ENCODE measurements at places on chromosomes 2 and 18.

DNA sequence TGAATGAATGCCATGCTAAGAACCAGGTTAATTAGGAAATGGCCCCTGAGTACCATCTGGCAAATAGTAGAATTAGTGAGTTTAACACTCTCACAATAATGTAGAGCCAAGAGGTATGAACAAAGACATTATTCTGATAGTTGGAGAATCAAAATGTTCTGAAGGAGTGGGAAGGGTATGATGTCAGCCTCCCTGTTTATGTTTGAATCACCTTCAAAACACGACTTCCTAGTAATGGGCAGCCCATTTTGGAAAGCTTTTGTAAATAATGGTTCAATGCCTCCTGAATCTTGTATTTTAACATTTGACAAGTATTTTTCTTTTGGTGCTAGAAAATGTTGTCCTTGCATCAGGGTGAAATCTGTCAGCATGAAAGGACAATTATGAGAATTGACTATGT, 108.3 kb downstream of the DSEL start:
- no peak for DNase-seq

DNA sequence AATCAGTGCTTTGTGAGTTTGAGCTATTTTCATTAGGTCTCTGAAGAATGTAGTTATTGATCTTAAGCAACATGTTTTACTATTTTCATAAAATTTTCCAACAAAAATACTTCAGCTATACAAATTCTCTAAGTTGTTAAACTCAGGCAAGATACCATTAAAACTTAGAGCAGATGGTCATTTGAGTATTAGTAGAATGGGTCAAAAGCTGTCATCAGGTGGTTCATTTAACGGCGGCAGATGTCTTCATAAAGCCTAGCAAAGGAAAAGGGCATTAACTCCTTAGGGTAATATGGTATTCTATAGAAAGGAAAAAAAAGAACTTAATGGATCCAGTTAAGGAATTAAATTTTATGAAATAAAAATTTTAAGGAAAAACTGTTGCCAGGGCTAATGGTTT, 19.2 kb downstream of the MIB1 start:
- no peak for DNase-seq

DNA sequence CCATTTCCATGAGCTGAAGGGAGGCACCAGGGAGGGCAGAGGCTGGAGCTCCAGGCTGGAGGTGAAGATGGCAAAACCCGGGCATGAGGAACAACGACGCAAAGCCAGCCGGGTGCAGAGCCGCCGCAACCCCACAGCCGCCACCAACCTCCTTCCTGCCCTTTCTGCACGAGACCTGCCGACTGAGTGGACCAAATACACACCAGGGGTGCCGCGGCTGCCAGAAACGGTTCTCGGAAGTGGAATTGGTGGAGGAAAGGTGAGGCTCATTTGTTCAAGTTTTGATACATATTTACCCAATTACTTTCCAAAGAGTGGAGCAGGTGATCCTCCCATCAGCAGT, 8.4 kb upstream of the CIDEA start:
- no peak for DNase-seq

- DNase-seq, result no peak
Measured at GRCh38 chr2:10452956-10453904, 5.1 kb upstream of the ODC1 start.

GRCh38 chr2:23564615-23564960, 179.6 kb downstream of the KLHL29 start:
- DNase-seq, result no peak

- DNase-seq, result no peak
Measured at GRCh38 chr2:191560411-191560980, 117.4 kb upstream of the NABP1 start.

- DNase-seq, result no peak
Measured at GRCh38 chr2:230158468-230158867, 61.3 kb downstream of the SP110 start.

DNA sequence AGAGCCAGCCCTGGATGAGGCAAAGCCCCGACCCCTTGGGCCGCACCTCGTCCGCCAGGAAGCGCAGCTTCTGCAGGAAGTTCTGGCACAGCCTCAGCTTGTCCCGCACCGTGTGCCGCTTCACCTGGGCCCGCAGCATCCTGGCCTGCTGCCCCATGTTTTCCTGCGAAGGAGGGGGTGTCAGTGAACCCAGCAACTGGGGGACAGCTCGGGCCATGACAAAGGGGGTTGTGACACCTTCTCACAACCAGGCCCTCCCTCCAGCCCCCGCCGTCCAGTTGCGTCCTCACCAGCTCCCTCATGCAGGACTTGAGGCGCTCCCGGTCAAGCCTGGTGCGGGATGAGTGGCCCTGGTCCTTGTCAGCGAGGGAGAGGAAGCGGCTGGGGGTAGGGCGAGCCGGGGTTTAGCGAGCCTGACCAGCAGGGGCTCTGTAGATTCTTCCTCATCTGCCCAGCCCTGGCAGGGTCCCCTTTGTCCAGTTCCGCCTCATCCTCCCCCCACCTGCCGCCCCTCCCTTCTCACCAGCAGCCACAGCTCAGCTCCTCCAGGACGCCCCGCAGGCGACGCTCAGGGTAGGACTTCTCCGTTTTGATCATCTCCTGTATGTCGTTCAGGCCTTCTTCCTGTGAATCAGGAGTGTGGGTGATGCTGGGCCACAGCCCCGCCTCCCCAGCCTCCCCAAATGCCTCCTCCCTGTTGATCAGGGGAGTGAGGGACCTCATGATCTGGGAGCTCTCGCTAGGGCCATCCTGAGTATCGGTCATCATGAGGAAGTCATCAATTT, 606 bp downstream of the OTOF start:
- DNase-seq, result peak; percentile 79

GRCh38 chr2:215829261-215829660, 184.1 kb downstream of the MREG start:
- no peak for DNase-seq

- DNase-seq, result no peak
Measured at GRCh38 chr2:157257312-157258252, at the start of gene GALNT5. Gene GALNT5, plus strand, starts transcription at chr2:157257705. Its CDS starts 378 bp downstream, at chr2:157258083.

- no peak for DNase-seq
Measured at GRCh38 chr2:206336861-206337260, 62.4 kb downstream of the ZDBF2 start.

DNA sequence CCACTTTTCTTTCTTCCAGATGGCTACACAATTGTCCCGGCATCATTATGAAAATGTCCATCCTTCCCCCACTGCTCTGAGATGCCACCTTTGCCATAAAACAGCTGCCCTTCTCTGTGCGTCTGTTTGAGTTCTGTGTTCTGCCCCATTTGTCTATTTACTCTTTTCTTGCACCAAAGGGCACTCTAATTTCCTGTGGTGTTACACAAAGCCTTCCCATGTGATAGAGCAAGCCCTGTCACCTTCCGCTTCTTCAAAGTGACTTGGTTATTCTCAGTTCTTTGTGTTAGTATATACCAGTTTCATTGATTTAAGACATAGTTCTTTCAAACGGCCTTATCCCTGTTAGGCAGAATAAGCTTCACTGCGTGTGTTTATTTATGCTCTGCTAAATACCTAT, 84.1 kb downstream of the FBXO15 start:
- DNase-seq, result no peak

GRCh38 chr2:237161189-237161588, 75.5 kb downstream of the COPS8 start:
- no peak for DNase-seq

- no peak for DNase-seq
Measured at GRCh38 chr2:153071090-153071489, 352.7 kb downstream of the ARL6IP6 start.

- no peak for DNase-seq
Measured at GRCh38 chr2:16625201-16625729, 40.4 kb downstream of the CYRIA start.

GRCh38 chr2:85445316-85446295, 27.1 kb downstream of the SH2D6 start:
- DNase-seq, result no peak

GRCh38 chr18:44143072-44143471, 537.6 kb upstream of the SETBP1 start:
- DNase-seq, result no peak

- no peak for DNase-seq
Measured at GRCh38 chr2:226970362-226970761, 134.5 kb downstream of the RHBDD1 start.

GRCh38 chr2:235511187-235511661, 17.4 kb downstream of the AGAP1 start:
- DNase-seq, result no peak

DNA sequence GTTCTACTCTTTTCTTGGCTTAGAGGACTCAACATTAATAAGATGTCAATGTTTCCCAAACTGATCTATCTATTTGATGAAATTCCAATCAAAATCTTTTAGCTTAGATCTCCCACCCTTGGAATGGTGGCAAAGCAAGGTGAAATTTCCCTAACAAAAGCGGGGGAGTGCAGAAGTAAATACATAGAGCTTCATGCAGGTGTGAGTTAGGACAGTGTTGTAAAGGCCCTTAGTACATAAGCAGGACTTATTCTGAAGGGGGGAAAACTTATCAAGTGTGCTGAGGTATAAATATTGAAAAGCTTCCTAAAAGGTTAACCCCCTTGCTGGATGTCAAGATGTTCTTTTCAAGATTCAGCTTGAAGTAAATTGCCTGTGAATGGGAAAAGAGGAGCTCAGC, 608.6 kb upstream of the CELF4 start:
- no peak for DNase-seq

DNA sequence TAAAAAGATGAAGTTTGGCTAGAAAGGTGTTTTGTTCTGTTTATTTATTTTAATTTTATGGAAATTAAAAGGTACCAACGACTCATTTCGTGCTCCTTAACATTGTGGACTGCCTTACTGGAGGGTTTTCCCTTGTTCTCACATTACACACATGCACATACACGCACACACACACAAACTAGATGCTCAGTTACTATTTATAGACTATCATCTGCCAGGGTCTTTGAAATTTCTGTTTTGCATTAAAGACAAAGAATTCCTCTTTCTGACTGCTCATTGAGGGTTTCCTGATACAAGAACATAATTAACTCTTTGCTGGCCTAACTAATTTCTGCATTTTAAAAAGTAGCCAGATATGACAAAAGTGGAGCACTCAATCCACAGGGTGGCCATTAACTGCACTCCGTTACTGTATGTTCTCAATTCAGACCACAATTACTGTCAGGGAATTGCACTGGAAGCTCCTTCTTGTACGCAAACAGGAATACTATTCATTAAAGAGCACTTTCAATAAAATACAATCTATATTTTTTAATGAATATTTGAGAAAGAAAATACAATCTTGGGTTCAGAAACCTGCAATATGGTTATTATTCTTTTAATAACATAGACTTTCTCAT, 366.9 kb upstream of the GALNT5 start:
- DNase-seq, result no peak

DNA sequence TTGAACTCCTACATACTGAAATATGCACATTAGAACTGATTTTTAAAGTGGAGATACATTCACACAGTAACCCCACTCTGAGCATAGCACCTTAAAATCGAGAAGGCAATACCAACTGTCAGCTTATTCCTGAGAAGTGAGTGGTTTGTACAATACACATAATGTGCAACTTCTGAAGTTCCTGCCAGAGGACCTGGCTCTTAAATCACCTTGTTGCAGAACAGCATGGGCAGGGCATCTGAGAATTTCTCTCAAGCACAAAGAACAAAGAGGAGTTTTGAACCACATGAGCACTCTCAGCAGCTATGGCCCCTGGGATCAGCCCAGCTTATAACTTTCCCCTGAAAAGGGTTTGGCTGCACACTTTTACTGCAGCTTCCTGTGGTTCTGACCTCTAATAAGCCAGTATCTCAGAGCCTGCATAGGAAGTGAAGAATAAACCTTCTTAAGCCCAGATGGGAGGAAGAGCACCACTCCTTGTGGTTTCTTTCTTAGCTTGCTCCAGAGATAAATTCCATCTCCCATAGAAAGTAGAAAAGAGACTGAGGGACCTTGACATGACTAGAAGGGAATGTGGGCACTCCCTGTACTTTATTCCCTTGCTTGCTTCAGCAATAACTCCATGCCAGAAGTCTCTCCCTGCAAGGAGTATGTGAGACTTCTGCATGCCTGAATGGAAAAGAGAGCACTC, 862.3 kb downstream of the SUCLG1 start:
- no peak for DNase-seq

DNA sequence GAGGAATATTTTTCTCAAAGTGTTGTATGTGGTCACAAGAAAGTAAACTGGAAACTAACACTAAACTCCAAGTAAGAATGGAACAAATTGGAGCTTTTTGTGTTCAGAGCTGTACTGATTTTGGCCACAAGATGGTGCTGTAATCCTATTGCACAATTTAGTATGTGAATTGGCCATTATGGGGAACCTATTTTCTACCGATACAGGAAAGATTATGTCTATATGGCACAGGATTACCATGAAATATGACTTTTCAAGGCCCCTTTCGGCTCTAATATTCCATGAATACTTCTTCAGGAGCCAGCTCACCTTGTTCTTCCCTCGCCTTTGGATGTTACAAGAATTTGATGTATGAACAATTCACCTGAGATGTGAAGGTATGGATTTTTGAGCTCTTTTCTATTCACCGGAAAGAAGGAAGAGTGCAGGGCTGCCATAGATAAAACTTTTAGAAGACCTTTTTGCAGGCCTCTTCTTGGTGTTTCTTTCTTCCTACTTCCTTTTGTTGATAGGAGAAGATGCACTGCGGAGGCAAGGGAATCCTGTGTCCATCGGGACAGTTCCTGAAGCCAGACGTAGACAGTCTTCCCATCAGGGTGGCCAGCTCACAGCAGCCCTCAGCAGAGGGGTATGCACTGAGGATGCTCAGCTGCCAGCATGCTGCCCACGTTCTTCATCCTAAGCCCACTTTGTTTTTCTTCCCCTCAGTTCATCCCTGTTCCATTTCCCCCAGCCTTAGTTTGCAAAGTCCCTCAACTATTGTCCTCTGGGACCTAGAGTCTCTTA, 13.3 kb downstream of the MRPL44 start:
- peak; percentile 90 for DNase-seq
